ENCODE measurements at places on chromosomes 7 and 10.

- DNase-seq = no peak
Measured at GRCh38 chr7:13770305-13770704, 219.2 kb downstream of the ETV1 start.

GRCh38 chr7:108372618-108373017 is 83.6 kb downstream of the NRCAM start:
- no peak for DNase-seq

DNA sequence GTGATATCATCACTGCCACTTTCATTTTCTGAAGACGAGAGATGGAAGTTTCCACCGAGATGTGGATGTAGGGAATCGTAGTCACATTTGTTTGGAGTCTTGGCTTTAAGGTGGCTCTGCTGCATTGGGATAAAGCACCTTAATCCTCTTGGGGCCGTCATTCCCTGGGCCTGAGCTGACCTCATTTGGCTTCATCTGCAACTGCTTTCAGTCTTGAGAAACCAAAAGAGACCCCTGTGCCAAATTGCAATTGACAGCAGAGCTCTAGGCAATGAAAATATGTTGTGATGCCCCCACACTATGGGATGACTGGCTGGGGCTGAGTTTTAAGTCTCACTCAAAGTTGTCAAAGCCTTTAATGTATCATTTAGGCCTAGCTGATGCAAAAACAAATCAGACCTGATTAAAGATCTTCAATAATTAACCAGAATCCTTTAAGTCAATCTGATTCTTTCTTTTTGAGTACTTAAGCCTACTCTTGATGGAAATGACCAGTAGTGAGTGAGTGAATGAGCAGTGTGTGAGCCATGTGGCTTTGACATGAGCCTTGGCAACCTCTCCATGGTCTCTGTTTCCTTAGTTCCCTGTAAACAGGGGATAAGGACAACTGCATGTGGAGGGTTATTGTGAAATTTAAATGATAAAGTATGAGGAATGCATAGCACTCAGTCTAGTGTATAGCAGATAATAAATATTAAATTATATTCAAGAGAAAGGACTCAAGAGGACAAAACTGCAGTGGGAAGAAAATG is 155.0 kb downstream of the BMPER start:
- DNase-seq = no peak

DNA sequence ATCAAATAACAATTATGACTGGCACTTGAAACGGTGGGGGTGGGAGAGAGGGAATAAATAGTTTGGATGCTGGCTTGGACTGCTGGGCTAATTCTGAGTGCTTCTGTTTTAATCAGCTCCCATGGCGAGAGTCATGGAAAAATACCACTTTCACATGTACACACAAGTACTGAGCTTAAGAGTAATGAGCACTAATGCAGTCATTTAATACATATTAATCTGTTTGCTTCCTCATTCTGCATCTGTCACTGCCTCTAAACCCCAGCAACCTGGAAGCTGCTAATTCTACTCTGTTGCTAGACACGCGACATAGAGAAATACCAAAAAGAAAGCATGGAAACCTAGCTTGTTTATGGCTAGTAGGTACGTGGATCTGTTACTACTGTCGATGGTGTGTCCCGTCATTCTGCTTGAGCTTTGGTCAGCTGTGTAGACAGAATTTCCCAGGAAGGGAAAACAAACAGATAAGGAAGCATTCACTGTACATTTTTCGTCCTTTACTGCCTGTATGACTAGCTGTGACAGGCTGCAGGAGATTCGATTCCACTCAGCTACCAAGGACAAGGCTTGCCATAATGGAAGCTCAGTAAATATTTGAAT is 238.8 kb downstream of the BAMBI start:
- no peak for DNase-seq

DNA sequence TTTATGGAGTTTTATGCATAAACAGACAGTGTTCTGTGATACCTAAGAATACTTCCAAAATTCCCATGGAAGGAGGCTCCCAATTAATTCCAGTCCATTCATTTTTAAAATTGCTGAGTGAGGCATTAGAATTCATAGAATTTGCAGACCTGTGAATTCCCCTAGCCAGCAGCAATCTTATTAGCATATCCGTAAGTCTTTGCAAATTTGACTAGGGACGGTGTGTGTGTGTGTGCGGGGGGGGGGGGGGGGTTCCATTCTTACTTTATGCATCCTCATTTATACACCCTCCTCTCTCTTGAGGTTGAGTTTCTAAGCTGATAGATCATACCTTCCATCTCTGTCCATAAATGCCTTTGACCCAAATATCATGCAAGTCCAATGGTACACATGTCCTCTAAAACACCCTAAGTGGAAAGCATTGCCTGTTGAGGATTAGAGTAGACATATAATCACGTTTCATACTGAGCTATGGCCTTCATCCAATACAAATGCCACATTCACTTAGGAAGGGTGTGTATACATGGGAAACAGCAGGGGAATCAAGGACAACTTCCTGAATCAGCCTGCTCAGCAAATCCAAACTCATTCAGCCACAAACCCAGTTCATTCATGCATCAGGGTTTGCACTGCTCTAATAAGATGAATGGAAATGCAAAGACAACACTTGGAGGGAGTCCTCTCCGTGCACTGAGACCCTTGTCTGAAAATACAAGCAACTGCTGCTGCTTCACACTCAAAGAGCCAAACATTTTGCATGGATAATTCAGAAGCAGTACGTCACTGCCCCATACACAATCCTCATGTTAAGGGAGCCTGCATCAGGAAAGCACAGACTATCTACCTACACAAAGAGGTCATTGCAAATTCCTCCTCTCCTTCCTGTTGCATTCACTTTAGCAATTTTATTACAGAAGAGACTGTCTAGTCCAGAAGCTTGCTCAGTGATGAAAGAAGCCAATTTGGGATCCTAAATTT is 350.8 kb downstream of the KCNMA1 start:
- DNase-seq = peak; percentile 47

DNA sequence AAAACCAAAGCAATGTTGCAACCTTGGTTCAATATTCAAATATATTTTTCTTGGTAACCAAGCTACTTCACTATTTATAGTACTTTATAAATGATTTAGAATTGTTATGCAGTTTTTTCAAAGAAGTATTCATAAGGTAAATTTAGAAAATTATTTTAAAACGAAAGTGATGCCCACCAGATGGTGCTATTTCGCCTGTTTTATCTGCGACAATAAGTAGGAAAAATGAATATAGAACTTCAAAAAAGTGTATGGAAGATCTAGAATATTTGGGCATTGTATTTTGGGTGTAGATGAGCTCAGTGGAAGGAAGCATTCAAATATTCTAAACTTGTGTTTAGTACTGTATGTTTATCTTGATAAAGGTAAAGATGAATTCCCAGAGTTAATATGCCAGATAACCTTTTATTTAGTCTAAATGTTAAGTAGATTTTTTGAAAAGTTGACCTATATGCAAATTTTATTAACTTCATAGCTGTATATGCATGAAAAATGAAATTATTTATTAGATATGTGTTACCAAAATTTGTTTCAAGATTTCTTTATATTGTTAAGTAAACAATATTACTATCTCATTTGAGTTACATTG is 93.2 kb downstream of the ADK start:
- no peak for DNase-seq

- DNase-seq = peak; percentile 63
Measured at GRCh38 chr7:104923010-104923421, 91.0 kb upstream of the KMT2E start.

GRCh38 chr10:68333440-68334431 is 1.0 kb upstream of the PBLD start:
- no peak for DNase-seq

- DNase-seq = no peak
Measured at GRCh38 chr10:71264345-71265200, 52.2 kb downstream of the UNC5B start.

- DNase-seq = no peak
Measured at GRCh38 chr7:73741600-73741999, 3.0 kb upstream of the ABHD11 start.

DNA sequence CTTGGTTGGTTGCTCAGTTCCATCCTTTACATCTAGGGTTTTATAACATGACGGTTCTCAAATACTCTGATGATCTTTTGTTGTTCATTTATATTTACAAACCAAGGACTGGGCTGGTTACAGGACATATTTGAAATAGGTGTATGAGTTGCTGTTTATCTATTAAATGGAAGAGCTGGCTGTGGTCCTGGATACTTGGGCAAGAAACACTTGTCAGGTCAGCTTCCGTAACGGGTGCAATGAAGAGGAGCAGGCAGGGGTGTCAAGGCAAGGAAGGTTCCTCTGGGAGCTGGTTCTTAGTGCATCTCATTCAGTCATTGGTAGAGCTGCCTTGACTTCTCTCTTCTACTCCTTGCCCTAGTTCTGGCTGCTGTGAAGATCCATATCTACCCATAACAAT is 4.8 kb upstream of the TMEM26 start:
- no peak for DNase-seq

DNA sequence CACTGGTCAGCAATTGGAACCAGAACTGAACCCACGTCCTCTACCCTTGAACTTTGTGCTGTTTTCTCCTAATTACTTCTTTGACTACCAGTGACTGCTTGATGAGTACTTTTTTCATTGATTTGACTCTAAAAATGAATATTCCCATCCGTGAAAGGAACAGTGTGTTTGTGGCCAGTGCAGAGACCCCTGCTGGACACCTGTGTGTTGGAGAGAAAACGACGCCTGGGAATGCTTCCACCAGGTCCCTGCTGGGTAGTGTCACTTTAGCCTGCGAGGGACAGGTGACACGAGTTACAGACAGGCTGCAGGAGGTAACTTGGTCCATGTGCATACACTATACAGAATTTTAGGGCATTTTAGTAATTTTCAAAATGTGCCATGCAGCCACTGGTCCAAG is 6.8 kb upstream of the GJD4 start:
- DNase-seq = no peak

DNA sequence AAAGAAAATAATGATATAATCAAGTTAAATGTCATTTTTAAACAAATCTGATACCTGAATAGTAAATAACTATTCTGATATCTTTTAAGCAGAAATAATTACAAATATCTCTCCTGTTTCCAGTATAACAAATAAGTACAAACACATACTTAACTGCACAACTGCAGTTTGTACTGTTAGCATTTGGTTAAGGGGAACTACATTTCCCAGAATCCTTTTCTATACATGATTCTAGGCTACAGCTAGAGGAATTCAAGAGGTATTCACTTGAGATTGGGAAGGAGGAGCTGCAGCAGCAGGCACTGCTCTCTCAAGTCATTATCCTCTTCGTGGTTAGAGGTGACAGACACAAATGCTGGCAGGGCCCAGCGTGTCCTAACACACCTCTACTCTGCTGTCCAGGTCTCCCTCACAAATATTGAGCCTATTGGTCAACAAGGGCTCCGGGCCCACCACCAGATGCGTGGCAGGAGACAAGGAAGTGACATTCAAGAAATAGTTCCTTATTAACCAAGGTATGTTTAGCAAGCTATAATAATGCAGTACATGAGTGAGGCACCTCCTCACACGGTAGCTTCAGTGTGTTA is 255.1 kb upstream of the MKLN1 start:
- DNase-seq = no peak

DNA sequence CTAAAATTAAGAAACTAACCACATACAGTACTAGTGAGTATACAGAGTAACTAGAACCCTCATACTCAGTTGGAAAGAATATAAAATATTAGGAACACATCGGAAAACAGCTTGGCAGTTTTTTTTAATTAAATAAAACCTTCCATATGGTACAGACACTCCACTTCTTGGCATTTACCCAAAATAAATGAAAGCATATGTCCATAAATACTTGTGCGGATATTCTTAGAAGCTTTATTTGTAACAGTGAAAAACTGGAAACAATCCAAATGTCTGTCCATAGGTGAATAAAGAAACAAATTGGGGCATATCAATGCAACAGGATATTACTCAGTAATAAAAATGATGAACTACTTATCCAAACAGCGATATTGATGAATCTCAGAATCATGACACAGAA is 410.0 kb downstream of the HTR7 start:
- peak; percentile 93 for DNase-seq

- DNase-seq = no peak
Measured at GRCh38 chr7:30176463-30177109, 41.8 kb downstream of the MTURN start.

GRCh38 chr7:42372479-42372878 is 135.5 kb upstream of the GLI3 start:
- no peak for DNase-seq

DNA sequence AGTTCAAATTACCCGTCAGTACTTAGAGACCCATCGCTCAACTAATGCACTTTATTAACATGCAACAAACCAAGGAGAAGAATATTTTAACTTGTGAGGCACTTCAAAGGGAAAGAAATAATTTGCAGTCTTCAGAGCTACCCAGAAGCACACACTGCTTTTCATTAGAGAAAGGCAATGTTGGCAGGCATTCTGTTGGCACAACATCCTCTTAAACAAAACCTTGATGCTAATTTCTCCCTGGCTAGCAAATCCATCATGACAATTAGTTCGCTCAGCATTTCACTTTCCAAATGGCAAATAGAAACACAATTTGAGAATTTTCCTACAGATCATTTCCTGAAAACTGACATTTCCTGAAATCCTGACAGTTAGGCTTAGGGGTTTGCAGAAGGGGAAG is 155.6 kb upstream of the FAM13C start:
- DNase-seq = no peak

DNA sequence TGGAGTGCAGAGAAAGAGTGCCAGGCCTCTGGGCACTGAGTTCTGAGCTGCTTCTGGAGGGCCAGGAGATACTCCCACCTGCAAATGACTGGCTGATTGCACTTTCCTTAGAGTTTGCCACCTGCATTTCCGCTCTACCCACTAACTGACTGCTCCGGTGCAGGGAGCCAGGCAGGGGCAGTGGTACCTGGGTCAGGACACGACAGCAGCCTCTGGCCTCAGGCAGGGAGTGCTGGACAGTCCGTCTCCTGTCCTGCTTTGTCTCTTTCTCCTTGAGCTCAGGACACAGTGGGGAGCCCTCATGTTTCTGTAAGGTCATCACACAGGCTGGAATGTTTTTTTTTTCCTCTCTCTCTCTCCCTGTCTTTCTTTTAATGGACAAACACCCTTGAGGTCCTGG is 252.0 kb downstream of the DPP6 start:
- DNase-seq = no peak

DNA sequence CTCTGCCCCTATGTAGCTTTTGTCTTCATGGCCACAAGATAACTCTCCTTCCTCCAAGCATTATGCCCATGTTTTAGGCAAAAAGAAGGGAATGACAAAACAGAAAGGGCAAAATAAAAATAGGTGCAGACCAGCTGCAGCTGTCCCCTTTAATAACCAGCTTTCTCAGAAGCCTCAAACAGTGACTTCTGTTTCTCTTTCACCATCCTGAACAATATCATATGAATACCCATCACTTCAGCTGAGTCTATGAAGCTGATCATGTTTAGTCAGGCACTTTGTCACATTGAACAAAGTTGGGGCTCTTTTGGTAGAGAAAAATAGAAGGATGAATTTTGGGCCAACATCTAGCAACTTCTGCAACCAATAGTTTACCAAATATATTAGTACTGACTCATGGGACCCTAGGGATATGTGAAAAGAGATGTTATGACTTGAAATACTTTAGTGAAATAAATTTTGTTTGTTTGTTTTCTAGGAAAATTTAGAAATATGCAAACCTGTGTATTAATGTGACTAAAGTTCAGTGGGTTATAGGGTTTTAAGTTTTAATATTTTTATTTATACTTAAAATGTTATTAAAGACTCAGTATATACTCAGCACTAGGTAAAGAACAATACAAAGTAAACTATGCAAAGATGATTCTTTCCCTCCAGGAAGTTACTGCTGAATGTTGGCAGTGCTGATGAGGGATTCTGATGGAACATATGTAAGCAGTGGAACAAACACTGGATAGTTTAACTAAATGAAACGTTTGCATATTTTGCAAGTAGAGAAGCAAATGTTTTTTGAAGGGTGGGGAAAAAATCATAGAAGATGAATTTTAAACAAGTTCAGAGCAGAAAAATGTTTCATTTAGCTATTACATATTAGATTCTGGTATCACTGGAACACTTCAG is 133.7 kb downstream of the FOXP2 start:
- no peak for DNase-seq
